ENCODE measurements at places on chromosomes 7 and 10. TPM values are rescaled to one million over a fixed set of nuclear protein-coding genes. Genes with fewer than 3 reads are reported as not detected.

DNA sequence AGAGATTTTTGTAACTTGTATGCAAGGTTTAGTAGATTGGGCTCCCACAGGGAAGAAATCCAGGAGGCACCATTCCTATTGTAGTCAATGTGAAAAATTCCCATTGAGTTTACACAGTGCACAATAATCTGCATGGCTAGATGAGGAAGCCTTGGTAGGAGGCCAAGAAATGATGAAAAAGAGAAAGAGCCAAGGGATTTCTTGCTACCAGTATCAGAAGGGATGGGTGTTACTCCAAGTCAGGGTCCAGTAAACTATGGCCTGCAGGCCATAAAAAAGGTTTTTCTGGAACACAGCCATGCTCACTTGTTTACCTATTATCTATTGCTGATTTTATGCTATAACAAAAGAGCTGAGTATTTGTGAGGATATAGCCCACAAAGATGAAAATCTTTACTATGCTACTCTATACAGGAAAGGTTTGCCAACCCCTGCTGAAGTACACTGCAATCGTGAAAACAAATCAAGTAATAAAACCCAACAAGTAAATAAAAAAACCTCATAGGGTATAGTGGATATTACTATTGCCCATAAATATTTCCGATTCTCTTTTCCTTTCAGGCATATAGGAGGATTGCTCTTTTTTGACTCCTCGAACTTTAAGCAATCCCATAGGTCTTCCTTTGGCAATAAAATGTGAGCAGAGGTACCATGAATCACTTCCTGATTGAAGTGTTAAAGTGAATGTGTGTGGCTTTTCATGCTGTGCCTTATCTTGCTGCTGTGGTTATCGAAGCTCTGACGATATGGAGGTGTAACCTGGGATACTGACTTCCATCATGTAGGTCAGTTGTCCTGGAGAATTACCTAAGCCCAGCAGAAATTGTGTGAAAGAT is 256.3 kb upstream of the MAGI2 start:
- no peak for DNase-seq
- H3K27me3 ChIP-seq: no peaks in the 10 kb centered on the region
- no peaks in the 10 kb centered on the region for H3K36me3 ChIP-seq
- H3K4me3 ChIP-seq: no peak overlapping the region
- H3K4me1 ChIP-seq: no peaks in the 10 kb centered on the region

GRCh38 chr7:80185571-80185970 is 50.9 kb downstream of the GNAI1 start:
- H3K27me3 ChIP-seq: no peaks in the 10 kb centered on the region
- no peaks in the 10 kb centered on the region for H3K4me1 ChIP-seq
- no peak overlapping the region for H3K27ac ChIP-seq
- no peaks in the 10 kb centered on the region for H3K36me3 ChIP-seq
- DNase-seq: no peak
- no peak overlapping the region for H3K4me3 ChIP-seq

GRCh38 chr7:46744957-46745706 is 824.1 kb upstream of the IGFBP3 start:
- no peaks in the 10 kb centered on the region for H3K27me3 ChIP-seq
- no peak overlapping the region for H3K4me3 ChIP-seq
- no peaks in the 10 kb centered on the region for H3K36me3 ChIP-seq
- DNase-seq: no peak

Gene SLC18A2
- 0.07 TPM for polyA plus RNA-seq
